ENCODE measurements at places on chromosomes 2 and 18. TPM values are rescaled to one million over a fixed set of nuclear protein-coding genes. Genes with fewer than 3 reads are reported as not detected.

Gene TET3
- 12.6 TPM for total RNA-seq

Gene CD207
- not detected for total RNA-seq

Gene AQP12B
- total RNA-seq, result not detected

Gene DLX2
- total RNA-seq, result under 0.01 TPM

Gene LYPD6
- total RNA-seq, result not detected

All from mammary epithelial cell (primary cell).